ENCODE measurements at places on chromosomes 3 and 15.

GRCh38 chr15:101170568-101171350, 81.1 kb downstream of the CHSY1 start:
- DNase-seq, result no peak

- no peak for DNase-seq
These were observed 427.6 kb upstream of the SEMA6D start for GRCh38 chr15:47289656-47290055.

DNA sequence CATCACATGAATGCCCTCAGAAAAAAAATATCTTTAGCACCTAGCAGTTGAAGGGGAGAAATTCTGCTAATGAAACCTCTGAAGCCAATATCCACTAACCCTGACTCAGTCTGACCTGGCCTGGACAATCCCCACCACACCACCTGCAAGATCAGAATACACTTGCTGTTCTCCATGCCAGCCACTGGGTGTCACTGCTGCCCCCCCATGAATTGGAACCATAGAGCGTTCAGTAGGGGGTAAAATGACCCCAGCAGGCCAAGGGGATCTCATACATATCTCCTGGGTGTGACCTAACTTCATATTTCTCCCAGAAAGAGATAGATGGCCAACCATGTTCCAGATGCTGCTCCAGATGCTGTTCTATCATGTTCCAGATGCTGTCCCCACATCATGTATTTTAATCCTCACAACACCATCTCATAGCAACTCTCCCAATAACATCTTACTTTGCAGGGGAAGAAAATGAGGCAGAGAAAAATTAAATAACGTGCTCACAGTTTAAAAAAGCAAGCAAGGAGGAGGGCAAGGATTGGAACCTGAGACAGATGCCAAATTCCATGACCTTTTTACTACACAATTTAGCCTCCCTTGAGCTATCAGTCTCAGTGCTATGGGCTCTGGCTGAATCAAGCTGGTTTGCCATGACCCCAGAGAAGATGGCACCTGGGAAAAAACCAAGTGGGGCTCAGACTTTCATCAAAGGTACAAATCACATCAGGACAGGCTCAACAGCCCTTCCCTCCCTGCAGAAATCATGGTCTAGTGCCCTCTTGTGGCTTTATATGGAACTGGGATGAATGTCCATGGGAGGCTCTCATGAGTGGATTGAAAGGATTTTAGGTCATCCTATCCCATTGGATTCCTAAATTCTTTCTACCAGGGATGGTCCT, 12.4 kb downstream of the NTRK3 start:
- peak; percentile 5 for DNase-seq

GRCh38 chr3:175161291-175161690, 302.2 kb downstream of the NAALADL2 start:
- DNase-seq, result no peak

DNA sequence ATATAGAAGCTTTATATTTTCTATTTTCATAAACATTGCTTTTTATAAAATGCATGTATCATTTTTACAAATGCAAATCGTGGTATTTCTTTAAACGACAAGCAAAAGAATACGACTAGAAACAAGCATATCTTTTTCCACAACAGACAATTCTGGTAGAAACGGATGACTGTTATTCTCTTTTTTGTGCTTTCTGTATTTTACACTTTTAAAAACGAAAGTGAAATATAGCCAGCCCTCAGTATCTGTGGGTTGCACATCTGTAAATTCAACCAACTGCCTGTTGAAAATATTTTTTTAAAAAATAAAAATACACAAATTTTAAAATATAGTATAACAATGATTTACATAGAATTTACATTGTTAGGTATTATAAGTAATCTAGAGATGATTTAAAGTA, 61.3 kb downstream of the PRTG start:
- no peak for DNase-seq

DNA sequence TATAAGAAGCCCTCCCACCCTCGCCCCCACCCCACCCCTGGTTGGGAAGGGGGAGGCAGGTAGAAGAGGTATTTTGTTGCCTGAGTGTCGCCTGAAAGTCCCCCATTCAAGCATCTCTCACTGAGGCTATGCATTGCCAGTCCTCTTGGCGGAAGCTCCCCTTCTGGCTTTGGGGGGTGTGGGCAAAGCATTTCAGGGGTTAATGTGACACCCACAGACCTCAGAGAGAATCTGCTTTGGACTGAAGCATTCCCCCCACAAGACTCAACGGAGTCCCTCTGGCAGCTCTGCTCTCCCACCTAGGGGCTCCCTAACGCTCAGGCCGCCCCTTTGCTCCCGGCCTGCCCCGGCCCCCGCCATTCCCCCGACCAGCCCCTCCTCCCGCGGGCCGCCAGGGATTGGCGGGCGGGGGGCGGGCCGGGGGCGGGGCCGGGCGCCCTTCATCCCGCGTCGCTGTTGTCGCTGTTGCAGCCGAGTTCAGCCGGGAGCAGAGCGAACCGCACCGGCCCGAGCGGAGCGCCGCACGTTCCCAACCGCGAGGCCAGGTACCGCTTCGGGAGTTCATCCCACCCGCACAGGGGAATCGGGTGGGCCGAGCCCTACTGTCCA, at the start of gene SLC38A3:
Gene SLC38A3, plus strand, starts transcription at position 468 of the 609 bp plus-strand sequence. CDS start 8,929 bp downstream, outside the sequence.
- no peak for DNase-seq

DNA sequence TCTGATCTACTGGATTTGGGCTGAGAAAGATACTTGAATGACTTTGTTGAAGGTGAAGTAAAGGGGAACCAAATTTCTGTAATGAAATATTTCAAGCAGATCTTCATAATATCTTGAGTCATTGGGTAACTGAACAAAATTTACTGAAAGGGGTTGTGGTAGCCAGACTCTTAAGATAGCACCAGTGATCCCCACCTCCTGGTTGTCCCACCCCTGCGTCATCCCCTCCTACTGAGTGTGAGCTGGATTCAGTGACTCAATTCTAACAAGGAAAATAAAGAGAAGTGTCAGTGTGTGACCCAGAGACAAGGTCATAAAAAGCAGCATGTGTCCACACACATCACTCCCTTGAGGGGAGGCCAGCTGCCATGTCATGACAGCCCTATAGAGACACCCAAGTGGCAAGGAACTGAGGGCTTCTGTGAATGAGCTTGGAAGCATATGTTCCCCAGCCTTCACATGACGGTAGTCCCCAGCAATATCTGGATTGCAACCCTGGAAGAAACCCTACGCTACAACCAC, 107.1 kb downstream of the MECOM start:
- DNase-seq, result no peak

GRCh38 chr15:29920515-29920914, 98.2 kb upstream of the TJP1 start:
- DNase-seq, result no peak

- DNase-seq, result no peak
These were observed 34.5 kb downstream of the RASGRP1 start for GRCh38 chr15:38530113-38530512.

- no peak for DNase-seq
These were observed 620 bp upstream of the CMSS1 start for GRCh38 chr3:99817047-99817436.

DNA sequence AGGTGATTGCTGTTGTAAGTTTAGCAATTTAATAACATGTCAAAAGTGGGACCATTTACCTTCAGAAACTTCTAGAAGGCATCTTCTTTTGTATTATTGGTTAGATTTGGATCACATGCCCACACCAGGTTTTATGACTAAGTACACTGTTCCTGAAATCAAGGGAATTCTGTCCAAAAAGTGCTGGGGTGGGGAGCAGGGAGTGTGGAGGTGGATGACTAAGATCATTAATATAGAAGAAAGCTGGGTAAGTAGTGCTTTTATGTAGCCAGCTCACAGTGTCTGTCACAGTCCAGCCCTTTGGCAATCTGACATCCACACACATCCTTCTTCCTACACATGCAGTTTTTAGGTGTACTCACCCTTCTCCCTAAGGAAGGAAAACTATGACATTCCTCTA, 120.0 kb downstream of the TMCO5A start:
- no peak for DNase-seq

GRCh38 chr3:25895443-25895842, 105.6 kb downstream of the OXSM start:
- no peak for DNase-seq

GRCh38 chr15:55846116-55846707, 103.3 kb upstream of the PRTG start:
- peak; percentile 52 for DNase-seq

GRCh38 chr3:161540594-161540993, 44.0 kb downstream of the OTOL1 start:
- no peak for DNase-seq

- no peak for DNase-seq
These were observed 151.1 kb downstream of the CTNNB1 start for GRCh38 chr3:41350441-41350840.

DNA sequence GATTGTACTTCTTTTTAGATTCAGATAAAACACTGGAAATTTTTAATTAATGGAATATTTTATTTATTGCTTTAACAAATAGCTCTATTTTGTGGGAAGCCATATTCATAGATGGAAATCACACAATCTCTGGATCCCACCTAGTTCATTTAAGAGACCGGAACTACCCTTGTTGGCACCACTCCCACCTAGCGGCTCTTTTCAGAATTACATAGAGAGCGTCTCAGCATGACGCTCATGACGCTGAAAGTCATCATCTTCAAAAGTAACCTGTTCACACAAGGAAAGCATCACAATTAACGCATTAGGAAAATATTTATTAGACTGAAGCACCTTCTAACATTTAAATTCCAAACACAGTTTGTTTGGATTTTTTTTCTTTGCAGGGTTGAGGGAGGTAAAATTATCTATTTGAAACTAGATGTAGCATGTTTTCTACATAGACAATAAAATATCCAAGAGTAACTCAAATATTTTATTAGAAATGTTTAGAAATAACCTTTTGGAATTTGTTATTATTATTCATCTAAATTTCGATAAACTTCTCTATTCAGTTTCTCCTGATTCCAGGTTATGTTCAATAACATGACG, 214.9 kb upstream of the ARRDC4 start:
- no peak for DNase-seq

DNA sequence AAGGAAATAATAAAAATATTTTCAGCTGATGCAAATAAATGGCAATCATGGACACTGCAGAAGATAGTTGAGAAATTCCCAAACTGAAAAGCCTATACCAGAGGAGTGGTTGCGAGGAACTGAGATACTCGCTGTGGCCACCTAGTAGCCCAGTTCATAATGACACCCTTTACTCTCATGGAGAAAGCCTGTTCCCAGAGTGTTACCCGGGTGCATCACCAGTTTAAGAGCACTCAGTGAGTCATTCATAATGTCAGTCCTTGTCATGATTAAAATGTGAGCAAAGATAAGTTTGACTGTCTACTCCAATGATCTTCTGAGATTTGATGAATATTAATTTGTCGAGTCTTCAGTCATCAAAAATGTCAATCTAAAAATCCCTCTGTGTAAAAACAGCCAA, 138.4 kb upstream of the LRRC3B start:
- DNase-seq, result no peak

- no peak for DNase-seq
These were observed 9.4 kb upstream of the CAMK1 start for GRCh38 chr3:9779075-9779593.
